ENCODE measurements at places on chromosomes 6 and 20. TPM values are rescaled to one million over a fixed set of nuclear protein-coding genes. Genes with fewer than 3 reads are reported as not detected.

Gene EPPIN
- total RNA-seq: not detected

Gene SLC17A4
- not detected for total RNA-seq

Gene PBX2
- total RNA-seq: 40.2 TPM

Gene RSPH9
- 0.38 TPM for total RNA-seq

Gene HSP90AB1
- total RNA-seq: 696 TPM

Gene PAK1IP1
- 18.9 TPM for total RNA-seq

DNA sequence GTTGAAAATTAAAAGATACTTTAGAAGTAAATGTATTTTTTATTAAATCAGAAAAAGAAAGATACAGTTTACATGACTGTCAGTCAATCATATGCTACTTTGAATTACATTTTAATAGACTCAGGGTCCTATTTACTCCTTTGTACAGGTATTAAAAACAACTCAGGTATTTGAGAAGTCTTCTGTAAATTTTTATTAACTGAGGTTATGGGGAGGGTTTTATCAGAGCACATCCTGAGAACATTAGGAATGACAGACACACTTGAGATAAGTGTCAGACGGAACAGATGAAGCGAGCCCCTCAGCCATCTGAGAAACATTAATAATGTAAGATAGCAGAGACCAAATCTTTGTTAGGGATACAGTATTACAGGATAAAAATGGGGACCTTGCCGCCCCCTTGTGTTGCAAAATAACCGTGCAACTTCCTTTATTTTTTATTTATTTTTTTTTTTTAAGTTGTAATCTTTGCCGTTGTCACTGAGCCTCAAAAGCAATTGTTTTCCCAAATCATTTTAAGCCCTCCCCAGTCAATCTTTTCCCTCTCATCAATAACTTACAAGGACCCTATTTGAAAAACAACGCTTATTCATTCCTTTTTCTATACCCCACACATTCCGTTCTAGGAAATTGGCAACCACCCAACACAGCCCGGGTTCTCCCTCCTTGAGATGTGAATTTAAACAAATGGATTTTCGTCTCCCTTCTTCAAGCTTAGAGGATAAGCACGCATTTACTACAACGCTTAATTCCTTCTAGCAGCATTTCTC is 126.7 kb downstream of the BCAS1 start:
- DNase-seq: no peak

DNA sequence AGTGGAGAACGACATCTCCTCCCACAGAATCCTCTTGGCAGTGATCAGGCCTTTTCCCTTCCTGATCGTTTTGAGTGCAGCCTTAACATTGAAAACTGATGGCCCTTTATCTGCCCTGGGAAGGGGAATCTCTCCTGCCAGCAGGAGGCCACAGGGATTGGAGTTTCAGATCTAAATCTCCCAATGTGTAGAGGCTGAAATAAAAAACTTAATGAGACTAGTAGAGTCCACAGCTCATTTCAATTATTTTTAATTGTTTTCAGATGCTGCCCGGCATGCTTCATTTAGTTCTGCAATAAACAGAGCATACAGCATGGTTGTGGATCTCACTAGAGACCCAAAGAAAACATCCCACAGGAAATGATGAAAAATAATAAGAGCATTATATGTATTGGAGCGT is 662.2 kb upstream of the HS3ST5 start:
- no peak for DNase-seq

- no peak for DNase-seq
Measured at GRCh38 chr6:90304308-90304707, 7.7 kb upstream of the BACH2 start.

DNA sequence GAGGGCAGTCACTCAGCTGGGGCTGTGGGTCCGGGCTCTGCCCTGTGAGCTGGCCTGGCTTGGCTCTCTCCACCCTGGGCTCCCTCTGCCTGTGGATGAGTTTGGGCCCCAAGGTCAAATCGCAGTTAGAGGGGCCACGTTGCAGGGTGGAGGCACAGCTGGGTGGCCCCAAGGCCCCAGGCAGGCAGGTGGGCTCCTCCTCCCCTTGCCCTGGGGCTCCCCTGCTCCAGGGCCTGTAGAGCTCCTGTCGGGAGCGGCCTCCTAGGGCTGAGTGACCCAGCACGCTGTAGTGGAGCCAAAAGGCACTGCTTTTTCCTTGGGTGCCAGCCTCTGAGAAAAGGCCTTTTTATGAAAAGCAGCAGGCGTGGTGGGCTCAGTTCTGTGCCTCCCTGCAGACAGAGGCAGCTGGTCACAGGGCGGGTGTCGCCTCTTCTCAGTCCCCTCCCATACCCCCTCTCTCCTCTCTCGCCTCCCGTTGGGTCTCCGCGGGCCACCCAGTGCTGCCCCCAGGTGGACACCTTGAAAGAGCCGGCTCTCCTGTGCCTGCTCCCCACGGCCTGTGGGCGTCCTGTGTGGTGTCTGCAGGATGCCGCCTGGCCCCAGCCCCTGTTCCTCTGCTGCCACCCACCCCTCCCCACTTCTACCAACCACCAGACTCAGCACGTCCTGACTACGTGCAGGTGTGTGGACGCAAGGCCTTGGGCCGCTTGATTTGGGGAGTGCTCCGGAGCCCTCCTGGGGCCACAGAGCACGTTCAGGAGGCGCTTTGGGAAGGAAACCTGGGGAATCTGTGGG is 13.2 kb downstream of the SS18L1 start:
- no peak for DNase-seq

GRCh38 chr6:33755070-33755869 is 8.6 kb upstream of the IP6K3 start:
- DNase-seq: no peak

DNA sequence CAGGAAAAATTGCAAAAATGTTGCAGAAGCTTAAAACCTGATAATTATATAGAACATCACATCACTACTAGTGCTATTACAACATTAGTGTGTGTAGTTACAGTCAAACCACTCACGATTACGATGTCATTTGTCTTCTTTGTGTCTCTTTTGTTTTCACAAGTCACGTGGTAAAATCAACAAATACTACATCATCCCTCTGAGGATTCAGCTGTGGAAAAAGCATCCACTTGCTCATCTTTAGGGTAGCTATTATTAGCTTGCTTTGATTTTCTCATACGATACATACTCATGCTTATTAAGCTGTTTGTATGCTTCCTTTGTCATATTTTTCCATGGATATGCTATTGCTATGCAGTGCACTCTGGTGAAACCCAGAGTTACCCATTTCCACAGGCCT is 22.2 kb upstream of the ATXN1 start:
- DNase-seq: no peak

- no peak for DNase-seq
Measured at GRCh38 chr6:169778646-169779045, 27.2 kb downstream of the ERMARD start.

- no peak for DNase-seq
Measured at GRCh38 chr6:126180585-126180984, 159.3 kb upstream of the CENPW start.

Measured in esophagus squamous epithelium (tissue), 5 donors.